CD4-positive, alpha-beta T cell treated with Interleukin-12 subunit alpha and Interleukin-12 subunit beta, for 1 hour (primary cell): ENCODE measurements at places on chromosomes 2 and 18.

DNA sequence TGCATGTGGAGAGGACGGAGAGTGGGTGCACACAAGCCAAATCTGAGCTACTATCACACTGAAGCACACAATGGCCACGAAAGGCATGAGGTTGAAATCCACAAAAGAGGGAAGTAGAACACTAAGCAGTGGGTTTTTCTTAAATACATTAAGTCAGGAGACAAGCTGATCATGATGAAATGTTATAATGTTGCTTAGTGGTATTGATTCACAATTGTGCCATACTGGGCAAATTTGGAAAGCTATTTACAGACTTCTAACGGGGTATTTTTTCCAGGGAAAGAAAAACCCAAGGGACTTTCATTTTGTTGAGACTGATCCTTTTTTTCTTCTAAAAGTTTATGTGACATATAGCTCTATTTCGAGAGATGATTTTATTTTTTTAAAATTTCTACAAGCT is 100.8 kb upstream of the CNGA3 start:
- DNase-seq: no peak

GRCh38 chr2:109185821-109186570 is 57.0 kb downstream of the SH3RF3 start:
- DNase-seq: no peak

DNA sequence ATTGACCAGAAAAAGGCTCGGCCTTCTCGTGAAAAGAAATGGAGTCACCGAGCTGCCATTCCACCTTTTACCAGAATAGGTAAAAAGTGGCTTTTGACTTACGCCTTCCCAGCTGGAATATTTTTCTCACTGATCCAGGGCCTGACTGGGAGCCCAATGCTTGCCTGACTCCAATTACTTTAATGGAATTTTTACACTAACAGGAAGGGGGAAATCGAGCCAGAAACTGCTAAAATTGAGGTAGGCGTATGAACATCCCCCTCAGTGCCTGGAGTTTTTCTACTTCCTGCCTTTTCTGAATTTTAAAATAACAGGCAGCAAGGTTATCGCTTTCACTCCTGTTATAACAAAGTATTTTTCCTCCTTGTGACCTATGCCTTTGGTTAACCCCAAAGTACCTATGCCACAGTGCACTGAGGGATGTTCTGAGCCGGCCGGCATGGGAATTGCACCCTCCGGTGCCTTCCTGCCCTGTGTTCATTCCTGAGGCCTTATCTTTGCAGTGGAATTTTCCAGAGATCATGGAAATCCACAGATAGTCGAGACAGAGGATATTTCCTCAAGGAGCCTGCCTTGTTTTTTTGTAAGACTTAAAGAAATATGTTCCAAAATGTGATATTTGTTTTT is 18.3 kb upstream of the RPL31 start:
- DNase-seq: no peak

GRCh38 chr2:176076796-176077195 is 7.0 kb downstream of the EVX2 start:
- no peak for DNase-seq

DNA sequence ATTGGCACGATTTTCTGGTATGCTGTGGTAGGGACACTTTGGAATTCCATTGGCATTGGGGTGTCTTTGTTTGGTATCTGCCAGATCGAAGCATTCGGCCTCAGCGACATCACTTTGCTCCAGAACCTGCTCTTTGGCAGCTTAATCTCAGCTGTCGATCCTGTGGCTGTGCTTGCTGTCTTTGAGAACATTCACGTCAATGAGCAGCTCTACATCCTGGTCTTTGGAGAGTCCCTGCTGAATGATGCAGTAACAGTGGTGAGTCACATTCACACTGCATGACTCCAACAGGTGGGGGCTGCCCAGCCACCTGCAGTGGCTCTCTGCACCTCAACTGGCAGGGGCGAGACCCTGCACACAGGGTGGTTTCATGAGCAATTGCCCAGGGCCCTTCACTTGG is 38.4 kb downstream of the SLC9A2 start:
- no peak for DNase-seq

DNA sequence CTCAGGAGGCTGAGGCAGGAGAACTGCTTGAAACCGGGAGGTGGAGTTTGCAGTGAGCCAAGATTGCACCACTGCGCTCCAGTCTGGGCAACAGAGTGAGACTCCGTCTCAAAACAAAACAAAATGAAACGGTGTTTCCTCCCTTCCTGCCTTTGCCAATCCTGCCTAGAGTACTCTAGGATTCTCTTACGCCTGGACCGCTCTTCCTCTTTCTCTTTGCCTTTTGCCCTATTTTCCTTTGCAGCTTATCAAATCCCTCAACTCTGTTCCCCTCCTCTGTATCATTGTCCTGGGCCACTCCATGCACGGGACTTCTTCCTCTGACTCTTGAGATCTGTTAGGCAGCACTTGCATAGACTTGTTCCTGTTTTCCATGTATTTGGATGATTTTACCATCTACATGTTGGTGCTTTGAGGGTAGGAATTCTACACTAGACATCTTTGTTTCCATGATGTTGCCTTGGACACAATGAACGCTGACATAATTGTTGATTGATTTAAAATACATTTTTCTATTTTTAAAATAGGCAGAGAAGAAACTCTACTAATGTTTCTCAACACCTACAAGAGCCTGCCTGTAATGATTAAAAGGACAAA is 24.8 kb upstream of the ACYP2 start:
- DNase-seq: no peak
